ENCODE measurements at places on chromosomes 6 and 20.

- DNase-seq = no peak
Measured at GRCh38 chr6:114783083-114783482, 440.3 kb upstream of the HS3ST5 start.

GRCh38 chr6:168418711-168419121 lies 22.3 kb upstream of the SMOC2 start:
- no peak for DNase-seq

GRCh38 chr6:139375226-139376016 lies 973 bp upstream of the CITED2 start:
- peak; percentile 86 for DNase-seq

DNA sequence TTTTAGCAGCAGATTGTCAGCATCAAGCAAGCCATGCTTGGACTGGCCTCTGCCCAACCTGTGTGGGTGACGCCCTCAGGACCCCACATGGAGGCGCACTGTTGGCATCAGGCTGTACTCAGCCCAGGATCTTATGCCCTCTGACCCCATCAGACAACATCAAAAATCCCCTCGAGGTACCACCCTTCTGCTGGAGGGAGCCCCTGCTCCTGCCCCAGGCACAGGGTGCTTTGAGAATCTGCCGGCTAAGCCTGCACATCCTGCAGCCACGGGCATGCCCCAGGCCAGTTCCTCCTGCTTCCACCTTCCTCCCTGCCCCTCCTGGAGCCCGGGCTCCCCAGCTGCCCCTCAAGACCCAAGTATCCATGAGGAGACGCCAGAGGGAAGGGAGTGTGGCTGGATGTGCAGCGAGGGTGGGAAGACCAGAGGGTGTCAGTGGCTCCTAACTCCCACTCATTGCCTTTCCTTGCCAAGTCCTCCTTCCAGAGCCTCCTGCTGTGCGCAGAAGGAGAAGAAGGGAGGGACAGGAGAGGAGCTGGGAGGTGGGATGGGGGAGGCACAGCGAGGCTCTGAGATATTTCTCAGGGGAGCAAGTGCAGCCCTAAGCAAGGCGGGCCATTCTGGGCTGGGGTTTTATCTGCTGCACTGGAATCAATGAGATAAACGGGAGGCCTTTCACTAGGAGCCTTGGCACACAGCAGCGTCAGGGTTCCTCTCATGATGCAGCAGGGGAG lies 77.4 kb upstream of the CST7 start:
- DNase-seq = no peak

DNA sequence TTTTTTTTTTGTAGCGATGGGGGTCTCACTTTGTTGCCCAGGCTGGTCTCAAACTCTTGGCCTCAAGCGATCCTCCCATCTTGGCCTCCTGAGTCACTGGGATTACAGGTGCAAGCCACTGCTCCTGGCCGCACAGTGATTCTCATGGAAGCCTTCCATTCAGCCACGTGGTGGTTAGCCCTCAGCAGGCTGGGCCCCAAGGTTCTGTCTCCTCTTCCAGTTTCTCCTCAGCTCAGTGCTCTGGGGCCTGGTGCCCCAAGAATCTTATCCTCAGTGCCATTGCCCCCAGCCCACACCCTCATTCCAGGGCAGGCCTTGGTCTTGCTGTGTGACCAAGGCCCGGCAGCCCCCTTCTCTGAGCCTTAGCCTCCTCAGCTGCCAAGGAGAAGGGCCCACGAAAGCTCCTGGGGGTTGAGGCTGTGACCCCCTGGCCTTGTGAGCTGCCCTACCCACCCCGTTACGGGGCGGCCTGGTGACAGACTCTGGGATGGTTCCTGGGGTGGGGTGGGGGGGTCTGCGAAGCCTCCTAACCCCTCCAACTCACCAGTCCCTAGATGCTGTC lies 16.4 kb downstream of the SRC start:
- no peak for DNase-seq

DNA sequence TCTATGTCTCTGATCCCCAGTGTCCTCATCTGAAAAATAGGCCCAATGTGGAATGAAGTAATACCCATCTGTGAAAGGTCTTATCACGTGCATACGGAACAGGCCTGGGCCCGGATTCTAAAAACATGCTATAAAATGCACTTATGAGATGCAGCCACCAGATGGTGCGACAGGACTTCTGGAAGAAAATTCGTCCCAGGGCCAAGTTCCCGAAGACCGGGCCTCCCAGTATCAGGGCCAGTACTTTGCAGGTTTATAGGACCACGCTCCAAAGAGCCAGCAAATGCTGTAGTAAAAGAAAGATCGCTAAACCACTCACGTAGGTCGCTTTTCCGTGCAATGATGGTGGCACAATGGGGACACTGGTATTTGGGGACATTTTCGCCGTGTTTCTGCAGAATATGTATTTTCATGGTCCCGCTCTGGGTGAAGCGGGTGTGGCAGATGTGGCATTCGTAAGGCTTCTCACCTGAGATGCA lies 10.6 kb downstream of the CTCFL start:
- no peak for DNase-seq

DNA sequence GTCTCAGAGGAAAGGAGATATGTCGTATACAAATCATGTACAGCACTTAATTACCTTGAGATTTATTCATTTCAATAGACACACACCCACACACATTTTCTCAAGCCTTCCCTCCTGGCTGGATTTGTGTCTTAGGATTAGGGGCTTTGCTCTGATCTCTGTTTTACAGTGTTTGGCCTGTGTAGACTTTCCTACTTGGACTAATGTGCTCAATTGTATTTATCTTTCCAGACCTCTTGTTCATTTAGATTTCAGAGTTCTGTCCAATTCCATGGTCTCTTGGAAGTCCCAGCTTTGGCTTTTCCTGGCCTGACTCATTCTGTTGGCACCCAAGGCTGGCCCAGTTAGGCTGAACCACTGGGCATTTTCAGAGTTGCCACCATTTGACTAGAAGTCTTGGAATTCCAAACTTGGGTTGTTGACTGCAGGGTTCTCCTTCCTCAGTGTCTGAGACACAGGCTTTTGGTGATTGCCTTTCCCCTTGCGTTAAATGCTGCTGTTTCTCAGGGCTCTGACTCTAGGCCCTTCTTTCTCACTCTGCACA lies 8.9 kb upstream of the RFPL4B start:
- no peak for DNase-seq

DNA sequence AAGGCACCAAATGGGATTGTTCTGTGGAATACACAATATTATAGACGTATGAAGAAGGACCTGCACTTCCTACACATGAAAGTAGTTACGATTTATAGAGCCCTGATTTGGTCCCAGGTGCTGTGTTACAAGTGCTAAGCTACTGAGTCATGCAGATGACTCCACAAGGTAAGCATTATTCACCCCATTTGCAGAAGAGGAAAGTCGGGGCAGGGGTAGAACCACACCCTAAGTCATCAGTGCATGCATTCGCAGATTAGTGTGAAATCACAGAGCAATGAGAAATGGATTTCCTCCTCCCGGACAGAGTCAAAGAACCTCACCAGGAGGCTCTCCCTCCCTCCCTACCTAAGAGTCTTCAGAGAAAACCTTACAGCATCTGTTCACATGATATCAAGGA lies 279.5 kb downstream of the LRFN2 start:
- no peak for DNase-seq

DNA sequence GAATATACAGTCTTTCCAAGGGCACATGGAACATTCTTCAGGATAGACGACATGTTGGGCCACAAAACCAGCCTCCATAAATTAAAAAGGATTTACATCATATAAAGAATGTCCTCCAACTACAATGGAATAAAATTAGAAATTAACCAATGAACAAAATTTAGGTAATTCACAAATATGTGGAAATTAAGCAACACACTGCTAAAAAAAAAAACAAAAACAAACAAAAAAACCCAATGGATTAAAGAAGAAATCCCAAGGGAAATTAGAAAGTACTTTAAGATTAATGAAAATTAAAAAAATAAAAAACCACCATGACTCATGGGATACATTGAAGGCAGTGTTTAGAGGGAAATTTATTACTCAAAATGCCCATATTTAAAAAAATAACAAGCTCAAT lies 21.4 kb upstream of the NT5E start:
- no peak for DNase-seq

GRCh38 chr20:46433051-46433450 lies 26.6 kb upstream of the ELMO2 start:
- no peak for DNase-seq

DNA sequence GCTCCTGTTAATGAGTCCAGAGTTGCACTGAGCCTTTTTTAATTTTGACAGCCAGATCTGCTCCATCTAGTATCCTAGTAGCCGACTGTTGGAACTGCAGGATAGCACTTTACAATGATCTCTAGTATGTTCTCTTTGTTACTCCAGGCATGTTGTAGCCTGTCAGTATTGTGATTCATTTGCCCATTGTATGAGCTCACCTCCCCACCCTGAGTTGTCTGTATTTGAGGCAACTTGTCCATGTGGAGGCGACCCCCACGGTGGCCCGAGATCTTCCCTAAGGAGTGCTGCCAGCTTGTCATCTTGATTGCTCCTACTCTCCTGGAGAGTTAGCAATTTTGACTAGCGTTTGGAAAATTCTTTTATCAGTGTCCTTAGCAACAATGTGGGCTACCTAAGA lies 67.2 kb downstream of the DHX35 start:
- DNase-seq = no peak

DNA sequence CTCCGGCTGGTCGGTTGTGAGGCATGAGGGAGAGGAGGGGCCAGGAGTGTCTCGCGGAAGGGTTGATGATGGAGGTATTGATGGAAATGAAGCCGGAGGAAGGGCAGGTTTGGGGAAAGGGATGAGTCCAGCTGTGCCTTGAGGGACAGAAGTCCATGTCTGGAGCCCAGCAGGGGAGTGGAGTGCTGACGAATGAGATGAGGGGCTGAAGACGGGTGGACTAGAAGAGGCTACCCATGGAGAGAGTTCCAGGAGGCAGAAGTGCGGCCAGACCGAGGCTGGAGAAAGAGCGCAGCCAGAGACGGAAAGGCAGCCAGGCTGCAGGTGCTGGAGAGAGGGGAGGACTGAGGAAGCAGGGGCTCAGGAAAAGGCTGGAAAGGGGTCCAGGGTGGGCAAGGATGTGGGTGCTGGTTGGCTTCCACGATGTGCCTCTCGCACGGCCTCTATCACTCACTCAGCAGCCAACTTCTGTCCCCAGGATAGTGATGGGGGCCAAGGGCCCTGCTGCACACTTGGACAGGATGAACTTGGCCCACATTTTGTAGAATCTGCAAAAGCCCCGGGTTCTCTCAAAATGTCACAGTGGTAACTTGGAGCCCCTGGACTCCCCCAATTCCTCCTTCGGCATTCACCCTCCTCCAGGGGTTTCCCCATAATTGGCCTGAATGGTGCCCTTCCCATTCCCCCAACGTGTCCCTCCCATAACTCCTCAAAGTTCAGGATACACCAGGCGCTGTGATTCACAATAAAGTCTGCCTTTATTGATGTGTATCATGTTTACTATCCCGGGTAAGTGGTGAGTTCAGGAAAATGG lies 627 bp upstream of the EIF6 start:
- no peak for DNase-seq

DNA sequence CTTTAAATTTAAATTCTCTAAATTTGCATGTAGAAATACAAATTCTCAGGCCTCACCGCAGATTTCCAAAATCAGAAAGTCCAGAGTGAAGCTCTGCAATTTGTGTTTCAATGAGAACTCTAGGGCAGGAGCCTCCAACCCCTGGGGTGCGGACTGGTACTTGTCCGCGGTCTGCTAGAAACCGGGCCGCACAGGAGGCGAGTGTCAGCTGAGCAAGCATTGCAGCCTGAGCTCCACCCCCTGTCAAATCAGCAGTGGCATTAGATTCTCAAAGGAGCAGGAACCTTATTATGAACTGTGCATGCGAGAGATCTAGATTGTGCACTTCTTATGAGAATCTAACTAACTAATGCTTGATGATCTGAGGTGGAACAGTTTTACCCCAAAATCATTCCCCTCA lies 203.0 kb upstream of the PCSK2 start:
- DNase-seq = no peak

DNA sequence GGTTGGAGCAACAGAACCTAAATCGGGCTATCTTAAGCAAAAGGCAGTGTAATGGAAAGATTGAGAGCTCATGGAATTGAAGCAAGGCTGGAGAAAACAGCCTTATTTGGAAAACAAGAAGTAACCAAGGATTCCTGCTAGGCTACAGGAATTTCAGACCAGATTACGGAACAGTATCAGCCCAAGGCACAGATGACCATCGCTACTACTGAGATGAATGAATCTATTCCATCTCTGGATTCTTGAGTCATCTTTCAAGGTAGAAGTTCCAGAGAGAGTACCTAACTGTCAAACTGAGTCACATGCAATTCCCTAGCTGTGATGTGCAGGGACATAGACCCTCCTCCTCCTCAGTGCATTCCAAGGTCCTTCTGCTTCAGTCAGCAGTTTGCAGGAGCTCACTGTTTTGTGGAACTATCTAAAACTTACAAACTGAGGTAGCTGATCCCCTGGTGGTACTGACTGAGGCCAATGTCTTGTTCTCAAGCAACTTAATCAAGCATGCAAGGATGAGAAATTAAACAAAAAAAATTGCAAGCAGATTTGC lies 62.0 kb upstream of the SMLR1 start:
- no peak for DNase-seq

GRCh38 chr6:113011801-113012200 lies 664.7 kb downstream of the RFPL4B start:
- no peak for DNase-seq

DNA sequence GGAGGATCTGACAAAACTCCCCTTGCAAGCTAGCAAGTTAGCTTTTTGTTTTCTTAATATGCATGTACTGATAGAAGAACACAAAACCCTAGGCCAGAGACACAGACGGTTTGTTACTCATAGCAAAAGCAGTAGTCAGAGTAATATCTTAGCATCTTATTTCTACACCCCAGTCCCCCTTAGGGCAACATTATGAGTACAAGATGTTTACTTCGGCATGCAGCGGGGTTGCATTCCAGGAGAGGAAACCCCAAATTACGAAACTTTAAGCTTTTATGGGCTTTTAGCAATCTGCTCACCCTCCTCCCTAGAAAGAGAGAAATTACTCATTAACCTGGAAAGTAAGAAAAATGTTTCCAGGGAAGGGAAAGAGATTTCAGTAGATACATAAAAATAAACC lies 1286.9 kb downstream of the EPHA7 start:
- DNase-seq = no peak

DNA sequence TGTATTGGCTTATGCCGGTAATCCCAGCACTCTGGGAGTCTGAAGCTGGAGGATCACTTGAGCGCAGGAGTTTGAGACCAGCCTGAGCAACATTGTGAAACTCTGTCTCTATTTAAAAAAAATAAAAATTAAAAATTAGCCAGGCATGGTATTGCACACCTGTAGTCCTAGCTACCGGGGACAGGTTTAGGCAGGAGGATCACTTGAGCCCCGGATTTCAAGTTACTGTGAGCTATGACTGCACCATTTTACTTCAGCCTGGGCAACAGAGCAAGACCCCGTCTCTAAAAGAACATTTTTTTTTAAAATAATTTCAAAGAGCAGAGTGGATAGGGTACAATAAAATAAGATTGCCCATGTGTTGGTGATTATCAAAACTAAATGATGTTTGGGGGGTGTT lies 482.9 kb upstream of the SOX4 start:
- no peak for DNase-seq
